GF-D8 (cell line): ENCODE measurements at places on chromosomes 1 and 21.
A peak's percentile ranks its signal among the peaks of the same experiment; 100 is the strongest.

- DNase-seq: no peak
Observed at GRCh38 chr1:28548318-28548717, 4.6 kb upstream of the TRNAU1AP start.

GRCh38 chr1:55276671-55277376, 61.7 kb upstream of the USP24 start:
- no peak for DNase-seq

DNA sequence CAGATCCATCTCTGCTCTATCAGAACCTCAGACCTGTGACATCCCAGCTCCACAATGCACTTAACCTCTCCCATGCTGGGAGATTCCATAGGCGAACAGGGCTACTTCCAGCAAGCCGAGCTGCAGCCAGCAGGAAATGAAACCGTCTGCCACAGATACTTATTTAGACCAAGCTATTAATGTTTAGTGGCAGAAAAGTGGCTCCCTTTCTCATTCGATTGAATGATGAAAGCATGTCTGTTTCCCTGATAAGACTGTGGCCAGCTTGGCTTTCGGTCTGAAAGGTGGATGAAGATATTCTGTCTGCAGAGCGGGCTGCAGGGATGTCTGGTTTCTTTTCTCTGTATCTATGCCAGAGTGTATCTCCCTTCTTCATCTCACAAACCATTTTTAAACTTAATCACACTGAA, 146.4 kb downstream of the GREM2 start:
- DNase-seq: no peak

GRCh38 chr1:58607391-58607790, 30.3 kb upstream of the TACSTD2 start:
- DNase-seq: no peak

- no peak for DNase-seq
Observed at GRCh38 chr1:85214654-85215053, 13.8 kb upstream of the SYDE2 start.

DNA sequence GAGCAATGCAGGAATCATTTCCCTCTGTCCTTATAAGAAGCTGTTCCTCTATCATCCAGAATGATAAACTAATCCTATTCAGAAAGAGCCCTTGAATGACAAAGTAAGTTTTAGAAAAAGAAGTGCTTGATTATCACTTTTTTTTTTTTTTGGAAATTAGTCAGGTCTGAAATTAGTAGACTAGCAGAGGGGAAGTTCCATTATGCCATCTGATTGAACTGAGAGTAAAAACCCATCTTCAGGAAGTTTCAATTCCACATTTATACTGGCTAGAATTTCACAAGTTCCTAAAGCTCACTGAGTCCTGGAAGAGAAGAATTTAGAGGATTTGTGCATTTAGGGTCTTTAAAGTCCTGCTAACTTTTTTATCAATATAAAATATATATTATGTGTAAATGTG, 128.8 kb upstream of the COA6 start:
- no peak for DNase-seq

DNA sequence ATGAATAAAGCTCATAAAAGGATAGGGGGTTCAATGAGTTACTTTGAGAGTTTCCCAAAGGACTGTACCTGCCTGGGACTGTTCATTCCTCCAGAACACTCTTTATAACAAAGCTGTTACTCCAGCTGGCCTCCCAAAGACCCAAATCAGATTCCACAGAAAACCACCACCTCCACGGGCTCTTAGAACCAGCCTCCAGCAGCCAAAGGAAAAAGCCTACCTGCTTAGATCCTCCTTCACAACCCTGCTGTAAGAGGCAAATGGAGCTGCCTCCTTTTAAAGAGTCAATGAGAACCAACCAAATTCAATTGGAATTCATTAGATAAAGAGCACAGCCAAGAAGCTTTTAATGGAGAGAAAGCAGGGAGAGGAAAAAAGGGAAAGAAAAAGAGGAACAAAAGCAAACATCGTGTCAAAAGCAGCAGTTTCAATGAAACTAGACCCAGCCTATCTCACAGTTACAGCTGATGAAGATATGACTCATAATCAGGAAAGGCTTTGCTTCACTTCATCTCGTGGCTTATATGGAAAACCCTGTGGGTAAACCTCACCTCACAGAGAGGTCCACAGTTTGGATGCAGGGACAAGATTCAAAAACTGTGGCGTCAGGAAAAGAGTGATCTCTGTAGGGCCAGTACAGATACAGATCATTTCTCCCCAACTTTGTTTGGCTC, 27.8 kb upstream of the FMO4 start:
- DNase-seq: no peak

DNA sequence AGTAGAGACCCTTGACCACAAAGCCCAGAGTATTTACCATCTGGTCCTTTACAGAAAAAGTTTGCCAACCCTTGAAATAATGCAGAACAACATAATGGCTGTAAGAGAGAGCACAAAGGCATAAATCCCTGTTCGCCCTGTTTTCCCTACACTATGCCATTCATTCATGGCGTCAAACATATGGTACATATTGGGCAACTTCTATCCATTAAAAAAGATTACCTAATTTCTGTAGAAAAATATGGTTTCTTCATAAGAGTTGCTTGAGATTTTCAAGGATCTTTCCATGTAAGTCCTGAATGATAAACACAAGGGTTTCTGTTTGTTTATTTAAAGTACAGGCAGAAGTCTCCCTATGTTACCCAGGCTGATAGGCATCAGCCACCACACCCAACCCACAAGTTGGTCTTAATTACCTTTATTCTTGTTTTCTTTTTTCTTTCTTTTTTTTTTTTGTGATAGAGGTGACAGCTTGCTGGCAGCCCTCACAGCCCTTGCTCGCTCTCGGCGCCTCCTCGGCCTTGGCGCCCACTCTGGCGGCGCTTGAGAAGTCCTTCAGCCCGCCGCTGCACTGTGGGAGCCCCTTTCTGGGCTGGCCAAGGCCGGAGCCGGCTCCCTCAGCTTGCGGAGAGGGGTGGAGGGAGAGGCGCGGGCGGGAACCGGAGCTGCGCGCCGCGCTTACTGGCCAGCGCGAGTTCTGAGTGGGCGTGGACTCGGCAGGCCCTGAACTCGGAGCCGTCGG, 68.3 kb upstream of the NR5A2 start:
- DNase-seq: no peak

- no peak for DNase-seq
Observed at GRCh38 chr1:29471487-29472313, 235.4 kb downstream of the PTPRU start.

DNA sequence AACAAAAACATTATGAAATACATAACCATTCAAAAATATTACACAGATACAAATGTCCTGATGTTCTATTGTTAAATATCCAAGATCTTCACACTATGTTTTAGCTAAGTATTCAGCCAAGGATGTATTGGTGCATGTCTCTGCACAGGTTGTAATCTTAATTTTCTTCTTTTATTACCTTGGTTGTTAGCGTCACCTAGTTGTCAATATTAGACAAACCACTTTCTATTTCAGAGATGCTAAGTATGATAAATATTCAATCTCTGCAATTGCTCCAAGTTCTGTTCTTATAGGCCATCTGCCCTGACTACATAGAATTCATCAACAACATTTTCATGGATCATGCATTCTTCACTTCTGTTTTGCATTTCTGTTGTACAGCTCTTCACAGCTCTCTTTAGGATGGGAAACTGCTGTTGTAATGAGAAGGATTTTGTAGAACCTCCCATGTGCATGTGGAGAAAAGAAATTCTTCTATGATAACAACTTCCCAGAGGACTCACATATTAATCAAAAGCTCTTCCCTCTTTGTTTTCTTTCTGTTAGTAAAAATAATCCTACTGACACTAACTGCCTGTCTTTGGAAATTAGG, 380.1 kb downstream of the NUF2 start:
- DNase-seq: no peak

- no peak for DNase-seq
Observed at GRCh38 chr1:67537667-67538018, 107.4 kb upstream of the SERBP1 start.

GRCh38 chr21:43696214-43696613, 22.7 kb upstream of the PDXK start:
- no peak for DNase-seq

- no peak for DNase-seq
Observed at GRCh38 chr1:55749975-55750627, 534.9 kb upstream of the USP24 start.

DNA sequence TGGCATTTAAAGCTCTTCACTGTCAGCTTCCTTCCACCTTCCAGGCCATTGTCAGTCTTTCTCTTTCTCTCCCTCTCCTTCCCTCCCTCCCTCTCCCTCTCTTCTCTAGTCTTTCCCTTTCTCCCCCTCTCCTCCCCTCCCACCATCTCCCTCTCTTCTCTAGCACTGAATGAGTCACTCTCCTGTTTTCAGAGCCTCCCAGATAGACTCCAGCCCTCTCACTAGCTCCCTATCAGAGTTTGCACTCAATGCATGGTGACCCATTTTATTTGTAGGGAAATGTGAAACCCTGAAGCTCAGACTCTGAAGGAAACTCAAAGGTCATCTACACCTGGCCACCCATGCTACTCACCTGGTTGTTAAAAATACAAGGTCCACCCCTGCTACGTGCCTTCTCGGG, 4.4 kb upstream of the MATN1 start:
- no peak for DNase-seq

GRCh38 chr21:45640888-45641479, 2.5 kb upstream of the PCBP3 start:
- DNase-seq: no peak

GRCh38 chr1:36475910-36476604, 6.7 kb downstream of the CSF3R start:
- peak; percentile 20 for DNase-seq

DNA sequence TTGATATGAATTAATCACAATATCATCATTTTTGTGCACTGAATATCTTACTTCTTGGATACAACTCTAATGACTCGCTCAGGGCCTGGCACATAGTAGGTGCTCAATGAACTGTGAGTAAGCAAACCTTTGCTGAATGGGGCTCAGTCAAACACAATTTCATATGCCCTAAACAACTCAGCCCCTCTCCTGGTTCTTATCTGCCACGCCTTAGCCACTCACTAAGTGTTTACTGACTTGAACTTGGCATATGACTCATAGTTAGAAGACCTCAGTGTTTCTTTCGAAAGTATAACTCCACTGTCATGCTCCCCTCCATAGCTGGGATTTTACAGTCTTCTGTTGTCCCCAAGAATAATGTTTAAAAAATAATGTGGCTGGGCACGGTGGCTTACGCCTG, 4.8 kb upstream of the IFNLR1 start:
- no peak for DNase-seq

DNA sequence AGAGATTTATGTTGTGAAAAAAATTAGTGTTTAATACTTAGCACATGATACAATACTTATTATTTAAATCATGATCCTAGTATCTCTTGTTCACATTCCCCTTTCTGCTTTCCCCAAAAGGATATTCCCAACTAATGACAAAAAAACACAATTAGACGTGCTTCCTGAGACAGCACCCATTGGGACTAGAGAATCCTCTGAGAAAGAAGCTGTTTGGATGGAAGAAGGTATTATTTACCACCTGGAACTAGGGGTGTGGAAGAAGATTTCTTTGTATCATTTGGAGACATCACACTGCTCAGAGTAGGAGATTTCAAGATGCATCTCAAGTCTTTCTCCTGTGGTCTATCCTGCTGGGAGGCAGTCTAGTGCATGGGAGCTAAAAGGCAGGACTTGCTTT, at the start of gene OR10Z1:
Gene OR10Z1 (plus strand): TSS at position 301 of the 400 bp plus-strand sequence. CDS start 1,171 bp downstream, outside the sequence.
- no peak for DNase-seq

DNA sequence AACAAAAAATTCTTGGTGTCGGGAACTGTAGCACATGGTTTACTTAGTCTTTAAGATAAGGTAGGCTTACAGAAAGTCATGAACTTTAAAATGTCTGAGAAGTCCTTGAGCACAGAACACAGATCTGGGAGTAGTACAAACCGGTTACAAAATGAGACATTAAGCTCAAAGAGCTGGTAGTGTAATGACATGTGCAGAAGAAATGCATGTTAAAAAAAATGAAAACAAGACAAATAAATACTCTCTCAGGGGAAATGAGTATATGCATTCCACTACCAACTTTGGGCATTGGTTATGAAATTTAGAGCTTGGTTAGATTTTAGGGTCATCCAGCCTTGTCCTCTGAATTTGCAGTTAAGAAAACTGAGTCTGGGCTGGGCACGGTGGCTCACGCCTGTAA, 91.5 kb upstream of the F3 start:
- DNase-seq: no peak

DNA sequence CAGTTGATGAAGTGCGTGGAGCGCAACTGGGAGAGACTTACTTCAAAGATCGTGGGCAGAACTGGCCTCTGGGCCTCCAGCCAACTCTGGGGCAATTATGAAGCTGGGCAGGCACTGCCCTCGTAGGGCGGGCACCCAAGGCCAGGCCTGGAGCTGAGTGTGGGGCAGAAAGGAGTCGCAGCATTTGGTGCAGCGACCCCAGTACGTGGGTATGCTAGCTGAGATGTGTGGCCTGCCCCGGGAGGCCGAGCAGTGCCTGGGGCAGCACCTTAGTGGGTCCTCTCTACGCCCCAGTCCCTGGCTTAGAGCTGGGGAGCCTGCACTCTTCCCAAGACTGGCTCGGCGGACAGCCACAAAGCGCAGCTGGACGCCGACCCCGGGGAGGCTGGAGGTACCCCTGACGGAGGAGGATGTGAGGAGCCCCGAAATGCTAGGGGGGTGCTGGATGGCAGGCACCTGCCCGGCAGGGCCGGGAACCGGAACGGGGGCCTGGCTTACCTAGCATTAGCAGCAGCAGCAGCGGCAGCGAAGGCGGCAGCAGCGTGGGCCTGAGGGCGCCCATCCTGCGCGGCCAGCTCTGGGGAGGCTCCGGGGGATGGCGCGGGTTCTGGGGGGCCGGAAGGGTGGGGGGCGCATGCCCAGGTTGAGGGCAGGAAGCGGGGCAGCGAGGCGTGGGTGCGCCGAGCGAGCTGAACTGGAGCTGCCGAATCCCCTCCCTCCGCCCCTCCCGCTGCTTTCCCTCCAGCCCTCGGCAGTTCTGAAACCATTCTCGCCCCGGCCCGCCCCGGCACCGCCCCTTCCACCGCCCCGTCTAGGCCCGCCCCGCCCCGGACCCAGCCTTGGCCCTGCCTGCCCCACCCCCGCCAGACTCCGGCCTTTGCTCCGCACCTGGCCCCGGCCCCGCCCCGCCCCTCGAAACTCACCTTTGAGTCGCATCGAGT, at the start of gene IGSF8:
Gene IGSF8 (minus strand): TSS at position 709 of the 941 bp plus-strand sequence. CDS start 147 bp downstream, at position 562.
- DNase-seq: no peak

GRCh38 chr1:183024317-183025009, 1.2 kb downstream of the LAMC1 start:
- DNase-seq: no peak

GRCh38 chr1:168987330-168987729, 119.2 kb upstream of the ATP1B1 start:
- no peak for DNase-seq
